ENCODE measurements at places on chromosomes 2 and 18.

GRCh38 chr2:38523728-38524437, 78.8 kb downstream of the HNRNPLL start:
- DNase-seq, result no peak

- no peak for DNase-seq
Measured at GRCh38 chr2:33197198-33197938, 250.6 kb downstream of the LTBP1 start.

DNA sequence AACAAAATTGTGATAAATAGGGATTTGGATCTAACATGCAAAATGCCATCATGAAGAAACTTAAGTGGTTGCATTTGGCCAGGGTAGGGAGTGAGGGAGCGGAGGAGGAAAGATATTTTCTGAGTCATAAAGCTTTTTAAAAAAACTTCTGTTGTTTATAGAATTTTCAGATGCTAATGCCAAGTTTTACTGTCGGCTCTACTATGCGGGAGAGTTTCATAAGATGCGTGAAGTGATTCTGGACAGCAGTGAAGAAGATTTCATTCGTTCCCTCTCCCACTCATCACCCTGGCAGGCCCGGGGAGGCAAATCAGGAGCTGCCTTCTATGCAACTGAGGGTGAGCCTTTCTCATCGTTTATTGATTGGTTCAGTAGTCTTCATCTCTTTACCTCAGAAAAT, 56.0 kb upstream of the PTH2R start:
- no peak for DNase-seq

DNA sequence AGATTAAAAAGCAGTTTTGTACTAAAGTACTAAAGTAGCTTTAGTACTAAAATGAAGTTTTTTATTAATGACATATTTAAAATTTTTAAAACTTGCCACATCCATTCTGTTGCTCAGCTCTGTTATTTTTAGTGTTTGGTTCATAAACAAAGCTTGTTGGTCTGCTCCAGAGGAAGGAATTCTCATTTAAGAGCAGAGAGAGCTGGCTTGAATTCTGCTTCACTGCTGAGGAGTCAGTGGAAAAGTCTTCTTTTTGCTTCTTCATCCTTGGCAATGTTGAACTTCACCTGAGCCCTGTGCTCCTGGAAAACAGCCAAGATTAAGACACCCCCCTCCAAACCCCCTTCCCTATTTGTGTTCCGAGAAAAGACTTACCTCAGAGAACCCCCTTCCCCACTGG, 40.6 kb downstream of the TMEM87B start:
- DNase-seq, result no peak

DNA sequence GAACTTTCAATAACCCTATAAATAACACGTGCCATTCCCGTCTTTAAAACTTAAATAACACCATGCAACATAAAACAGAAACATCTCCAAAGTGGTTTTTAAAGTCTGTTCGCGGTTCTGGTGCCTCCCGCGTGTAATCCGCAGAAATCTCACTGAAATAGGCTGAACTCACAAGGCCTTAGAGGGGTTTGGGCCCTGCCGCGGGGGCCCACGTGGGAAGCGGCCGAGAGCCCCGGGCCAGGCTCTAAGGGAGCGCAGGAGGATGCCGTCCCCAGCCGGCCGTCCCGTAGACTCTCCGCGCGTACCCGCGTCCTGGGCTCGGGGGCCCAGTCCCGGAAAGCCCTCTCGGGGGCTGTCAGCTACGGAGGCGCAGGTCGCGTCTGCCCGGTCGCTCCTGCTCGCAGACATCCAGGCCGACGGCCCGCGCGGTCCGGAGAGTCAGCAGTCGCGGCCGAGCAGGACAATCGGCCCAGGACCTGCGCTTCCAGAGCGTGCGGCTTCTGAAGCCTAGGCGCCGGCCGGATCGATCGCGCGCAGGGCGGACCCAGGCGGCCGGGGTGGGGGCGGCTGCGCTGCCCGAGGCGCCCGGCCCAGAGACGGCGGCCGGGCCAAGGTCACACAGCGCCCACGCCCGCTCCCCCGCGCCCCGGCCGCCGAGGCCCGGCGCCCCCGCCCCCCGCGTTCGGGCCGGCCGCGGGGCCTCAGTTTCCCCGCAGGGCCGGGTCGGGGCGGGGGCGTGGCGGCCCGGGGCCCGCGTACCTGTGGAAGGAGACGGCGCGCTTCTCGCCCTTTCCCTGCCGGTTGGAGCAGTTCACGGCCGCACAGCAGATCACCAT, 558 bp downstream of the THAP4 start:
- peak; percentile 49 for DNase-seq

DNA sequence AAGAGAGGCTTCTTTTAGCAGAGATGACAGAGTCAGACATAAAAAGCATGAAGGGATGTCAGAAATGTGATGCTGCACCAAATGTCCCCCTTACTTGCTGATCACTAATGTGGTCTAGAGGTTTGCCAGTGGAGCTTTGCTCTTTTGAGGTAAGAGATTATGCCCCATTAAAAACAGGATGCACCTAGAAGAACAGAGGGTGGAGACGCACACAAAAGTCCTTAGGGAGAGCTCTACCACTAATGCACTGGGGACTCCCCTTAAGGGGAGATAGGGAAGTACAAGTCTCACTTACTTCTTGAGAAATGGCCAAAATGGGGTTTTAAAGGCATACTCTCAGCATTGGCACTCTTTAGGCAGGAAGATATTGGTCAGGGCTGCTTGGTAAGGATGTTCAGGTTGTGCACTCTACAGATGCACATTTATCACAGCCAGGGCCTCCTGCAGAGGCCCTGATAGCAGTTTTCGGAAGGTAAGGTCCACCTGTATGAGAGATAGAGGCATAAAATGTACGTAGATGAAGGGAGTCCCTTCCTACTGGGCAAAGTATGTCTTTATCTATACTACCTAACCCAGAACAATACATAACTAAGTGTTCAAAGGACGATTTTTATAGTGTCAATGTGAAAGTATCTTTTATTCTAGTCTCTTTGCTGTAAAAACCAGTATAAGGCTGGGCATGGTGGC, 17.0 kb upstream of the SCYGR1 start:
- DNase-seq, result no peak

DNA sequence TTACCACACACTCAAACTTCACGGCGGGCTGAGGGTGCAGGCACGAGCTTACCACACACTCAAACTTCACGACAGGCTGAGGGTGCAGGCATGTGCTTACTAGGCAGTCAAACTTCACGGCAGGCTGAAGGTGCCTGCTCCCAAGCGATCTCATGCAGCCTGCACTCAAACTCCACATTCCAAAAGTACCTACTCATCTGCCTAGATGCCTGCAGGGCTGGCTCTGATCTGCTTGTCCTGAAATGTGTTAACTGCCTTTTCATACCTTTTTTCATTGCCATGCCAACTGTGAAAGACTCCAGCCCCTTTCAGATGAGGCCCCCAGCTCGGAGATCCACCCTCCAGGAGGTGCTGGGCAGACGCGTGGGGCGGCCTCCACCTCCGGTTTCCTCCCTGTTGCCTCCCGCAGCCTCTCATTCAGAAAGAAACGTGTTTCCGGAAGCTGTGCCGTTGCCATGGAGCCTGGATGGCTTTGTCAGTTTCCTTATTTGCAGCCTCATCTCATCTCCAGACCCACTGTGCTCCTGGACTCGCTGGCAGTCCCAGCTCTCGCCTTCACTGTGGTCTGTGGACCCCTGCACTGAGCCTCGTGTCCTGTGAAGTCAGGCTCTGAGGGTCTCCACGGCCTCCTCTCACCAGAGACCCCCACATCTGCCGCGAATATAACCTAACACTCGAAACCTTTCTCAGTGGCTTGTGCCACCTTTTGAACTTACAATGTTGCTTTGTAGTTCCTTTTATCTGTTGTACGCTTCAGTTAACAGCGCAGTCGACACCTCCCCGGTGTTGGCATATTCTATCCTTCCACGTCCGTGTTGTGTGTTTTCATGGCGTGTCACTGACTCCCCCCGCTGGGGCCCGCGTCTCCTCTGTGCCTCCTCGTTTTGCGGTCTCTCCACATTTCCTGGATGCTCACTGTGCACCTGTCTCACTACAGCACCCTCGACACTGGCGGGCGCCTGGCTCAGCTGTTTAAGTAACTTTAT, 106.1 kb upstream of the ALKAL2 start:
- DNase-seq, result peak; percentile 56

- DNase-seq, result no peak
Measured at GRCh38 chr2:237514474-237515130, 27.6 kb downstream of the MLPH start.

DNA sequence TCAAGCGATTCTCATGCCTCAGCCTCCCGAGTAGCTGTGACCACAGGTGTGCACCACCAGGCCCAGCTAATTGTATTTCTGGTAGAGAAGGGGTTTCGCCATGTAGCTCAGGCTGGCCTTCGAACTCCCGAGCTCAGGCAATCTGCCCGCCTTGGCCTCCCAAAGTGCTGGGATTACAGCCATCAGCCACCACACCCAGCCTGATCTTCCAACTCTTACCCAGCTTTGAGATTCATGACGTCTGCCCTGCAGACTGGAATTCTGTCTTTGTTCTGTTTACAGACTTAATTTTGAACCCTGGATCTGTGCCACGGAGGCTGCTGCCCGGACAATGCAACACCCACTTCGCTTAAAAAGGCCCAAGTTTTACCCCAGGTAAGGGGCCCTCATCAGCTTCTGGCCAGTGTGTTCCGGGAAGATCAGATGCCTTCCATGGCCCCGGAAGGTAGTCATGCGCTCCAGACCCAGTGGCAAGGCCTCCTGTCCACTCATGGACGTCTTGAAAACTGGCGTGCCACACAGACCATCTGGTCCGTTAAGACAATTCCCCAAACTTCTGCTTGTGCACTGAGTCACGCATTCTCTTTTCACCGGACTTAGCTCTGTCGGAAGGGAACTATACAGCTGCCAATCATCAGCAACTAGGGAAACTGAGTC, 5.5 kb downstream of the PXDN start:
- DNase-seq, result no peak

GRCh38 chr2:175599966-175600831, 401.9 kb downstream of the LNPK start:
- peak; percentile 71 for DNase-seq

- DNase-seq, result no peak
Measured at GRCh38 chr2:58266211-58266610, 25.1 kb upstream of the FANCL start.

GRCh38 chr2:157808421-157808820, 67.7 kb downstream of the ACVR1 start:
- DNase-seq, result no peak

GRCh38 chr2:39649511-39649910, 16.2 kb upstream of the TMEM178A start:
- DNase-seq, result no peak

DNA sequence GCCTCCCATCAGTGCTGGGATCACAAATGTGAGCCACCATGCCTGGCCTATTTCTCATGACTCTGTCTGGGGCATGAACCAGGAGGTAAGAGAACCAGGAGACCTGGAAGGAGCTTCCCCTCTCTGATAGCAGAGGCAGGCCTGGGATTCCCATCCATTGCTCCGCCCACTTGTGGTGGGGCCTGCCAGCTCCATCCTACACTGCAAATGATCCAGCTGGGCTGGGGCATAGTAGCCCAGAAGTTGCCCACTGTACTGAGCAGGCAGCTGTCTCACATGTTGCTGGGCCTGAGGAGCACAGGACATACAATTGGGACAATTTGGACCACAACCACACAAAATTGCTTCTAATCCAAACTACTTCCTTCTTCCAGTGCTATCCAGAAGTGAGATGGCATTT, 91.0 kb downstream of the MARCHF4 start:
- DNase-seq, result no peak

GRCh38 chr18:73782405-73782804, 365.2 kb downstream of the FBXO15 start:
- DNase-seq, result no peak

DNA sequence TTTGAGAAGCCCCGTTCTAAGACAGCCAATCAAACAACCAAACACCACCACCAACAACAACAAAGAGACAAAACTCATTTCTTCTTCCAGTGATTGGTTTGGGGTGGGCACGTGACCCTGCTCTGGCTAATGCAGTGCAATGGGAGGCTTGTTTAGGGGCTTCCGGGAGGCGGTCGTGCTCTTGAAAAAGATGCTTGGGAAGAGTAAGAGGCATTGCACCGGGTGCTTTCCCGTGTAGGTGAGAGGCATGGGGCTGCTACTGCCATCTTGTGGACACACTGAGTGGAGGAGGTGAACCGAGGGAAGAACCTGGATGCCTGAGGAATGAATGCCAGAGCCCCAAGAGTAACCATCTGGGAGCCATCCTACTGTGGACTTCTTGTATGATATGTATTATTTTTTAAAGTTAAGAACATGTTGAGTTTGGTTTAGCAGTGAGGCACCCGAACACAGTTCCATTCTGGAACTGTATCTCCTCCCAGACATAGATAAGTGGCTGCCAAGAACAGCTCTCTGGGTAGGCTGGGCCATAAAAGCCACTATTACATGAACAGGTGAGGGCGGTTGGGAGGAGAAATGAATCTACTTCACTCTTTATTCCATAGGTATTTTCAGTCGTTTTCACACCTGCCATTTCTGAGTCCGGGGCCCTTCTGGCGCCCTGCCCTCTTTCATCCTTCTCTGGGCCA, 19.1 kb upstream of the ARHGAP25 start:
- peak; percentile 73 for DNase-seq

GRCh38 chr2:120754067-120754960, 18.6 kb downstream of the GLI2 start:
- DNase-seq, result no peak

DNA sequence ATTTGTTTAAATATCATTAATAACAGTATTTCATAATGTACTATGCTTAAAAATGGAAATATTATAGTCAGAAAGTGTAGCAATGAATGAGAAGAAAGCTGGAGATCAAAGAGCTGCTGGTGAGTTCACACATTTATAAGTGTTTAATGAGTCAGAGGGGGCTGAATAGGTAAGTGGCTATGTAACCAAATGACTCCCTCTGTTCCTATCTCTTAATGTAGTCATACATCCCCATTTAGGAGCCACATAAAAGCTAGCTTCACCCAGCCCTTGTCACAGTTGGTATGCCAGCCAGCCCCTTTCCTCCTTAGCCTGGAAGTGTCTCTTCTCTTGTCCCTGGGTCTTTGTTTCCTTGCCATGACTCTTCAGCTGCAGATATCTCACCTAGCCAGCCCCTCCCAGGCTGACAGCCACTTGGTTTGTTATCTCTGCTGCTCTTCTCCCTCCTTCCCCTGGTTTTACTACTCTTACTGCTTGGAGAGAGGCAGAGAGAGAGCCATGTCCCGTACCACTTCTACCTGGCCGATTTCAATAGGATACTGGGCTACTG, 438.6 kb upstream of the HNMT start:
- peak; percentile 13 for DNase-seq

- peak; percentile 41 for DNase-seq
Measured at GRCh38 chr2:17680119-17680518, 73.5 kb downstream of the SMC6 start.

GRCh38 chr18:47260120-47260923, 8.9 kb upstream of the SKOR2 start:
- DNase-seq, result peak; percentile 66

DNA sequence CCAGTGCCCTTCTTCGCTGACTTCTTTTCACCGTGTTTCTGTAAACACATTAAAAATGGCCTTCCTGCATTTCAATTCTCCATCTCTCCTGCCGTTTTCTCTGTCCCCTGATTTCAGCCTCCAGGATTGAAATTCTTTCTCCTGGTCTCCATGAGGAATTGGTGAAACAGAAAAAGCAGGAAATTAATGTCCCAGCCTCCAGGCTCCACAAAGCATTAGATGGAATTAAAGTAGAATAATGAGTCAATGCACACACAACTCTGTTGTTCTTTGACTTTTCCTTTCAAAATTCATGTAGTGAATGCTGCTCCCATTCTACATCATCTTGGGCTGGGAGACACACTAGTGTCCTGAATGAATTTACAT, 209.5 kb downstream of the KLHL29 start:
- no peak for DNase-seq

- DNase-seq, result no peak
Measured at GRCh38 chr2:70854411-70854810, 18.8 kb upstream of the CD207 start.
